ENCODE measurements at places on chromosomes 6 and 20. TPM values are rescaled to one million over a fixed set of nuclear protein-coding genes. Genes with fewer than 3 reads are reported as not detected.
A peak's percentile ranks its signal among the peaks of the same experiment; 100 is the strongest.

PCMT1 gene
- total RNA-seq: 80.0 TPM

TUBB1 gene
- not detected for total RNA-seq

HLA-DRA gene
- 25.8 TPM for total RNA-seq

SLC17A5 gene
- 9.3 TPM for total RNA-seq

C6orf132 gene
- 0.08 TPM for total RNA-seq

DNA sequence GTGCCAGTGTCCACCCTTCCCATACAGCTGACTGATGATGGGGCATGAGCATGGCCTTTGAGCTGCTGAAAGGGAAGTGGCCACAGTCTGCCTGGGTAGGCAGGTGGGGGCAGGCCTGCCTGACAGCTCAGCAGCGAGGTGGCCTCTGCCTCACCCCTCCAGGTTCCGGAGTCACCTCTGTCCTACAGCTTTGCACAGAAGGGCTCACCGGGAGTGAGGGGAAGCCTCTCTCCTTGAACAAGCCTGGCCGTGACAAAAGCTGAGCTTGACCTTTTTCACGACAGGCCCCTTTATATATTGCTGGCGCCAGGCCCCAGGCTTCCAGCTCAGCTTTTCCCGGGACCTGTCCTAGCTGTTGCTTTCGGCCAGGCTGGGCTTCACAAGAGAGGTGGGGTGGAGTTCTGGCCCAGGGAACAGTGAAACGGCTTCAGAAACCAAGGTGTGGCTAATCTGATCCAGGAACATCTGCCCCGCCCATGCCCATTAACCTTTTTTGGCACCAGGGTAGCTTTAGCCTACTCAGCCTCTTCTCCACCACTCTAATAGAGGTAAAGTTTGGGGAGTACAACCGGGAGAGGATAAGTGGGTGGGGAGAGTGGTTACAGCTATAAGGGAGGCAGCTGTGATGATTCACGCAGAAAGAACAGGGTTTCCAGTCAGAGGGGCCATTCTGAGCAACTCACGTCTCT is 42.9 kb downstream of the C6orf132 start:
- no peak for DNase-seq
- no peak overlapping the region for H3K27ac ChIP-seq
- no peak overlapping the region for H3K4me3 ChIP-seq
- H3K4me1 ChIP-seq: peaks cover 19% of the 10 kb centered on the region
- H3K36me3 ChIP-seq: no peaks in the 10 kb centered on the region
- no peaks in the 10 kb centered on the region for H3K27me3 ChIP-seq

GRCh38 chr6:83976871-83977270 is 56.7 kb upstream of the MRAP2 start:
- H3K4me1 ChIP-seq: no peaks in the 10 kb centered on the region
- peaks cover 3% of the 10 kb centered on the region for H3K27me3 ChIP-seq
- no peak for DNase-seq

DNA sequence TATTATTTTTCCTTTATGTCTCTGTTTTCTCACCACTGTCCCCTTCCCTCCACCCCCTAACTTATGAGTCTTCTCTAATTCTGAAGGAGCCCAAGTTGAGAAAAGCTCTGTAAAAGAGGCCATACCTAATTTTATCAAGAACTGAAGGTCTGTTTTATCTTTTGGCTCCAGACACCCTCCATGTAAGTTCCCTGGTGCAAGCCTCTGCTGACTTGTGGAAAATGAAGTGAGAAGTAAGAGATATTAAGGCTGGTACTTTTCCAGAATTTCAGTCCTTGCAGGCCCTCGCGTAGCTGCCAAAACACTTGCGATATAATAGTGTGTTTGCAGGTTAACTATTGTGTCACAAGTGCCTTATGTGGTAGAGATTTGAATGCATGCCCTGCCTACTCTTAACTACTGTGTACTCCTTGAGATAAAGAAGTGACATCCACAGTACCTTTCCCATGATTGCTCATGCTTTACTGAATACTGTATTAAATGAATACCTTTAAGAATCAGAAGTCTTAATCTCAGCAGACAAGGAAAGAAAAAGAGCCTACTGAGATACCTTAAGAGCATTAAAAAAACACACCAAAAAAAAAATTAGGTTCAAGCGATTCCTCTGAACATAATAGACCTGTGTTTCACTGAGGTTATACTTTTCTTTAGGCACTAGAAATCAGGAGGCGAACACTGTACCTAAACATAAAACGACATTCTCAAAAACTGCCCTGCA is 143.6 kb upstream of the ZNF184 start:
- H3K36me3 ChIP-seq: no peaks in the 10 kb centered on the region
- peaks cover 50% of the 10 kb centered on the region for H3K27me3 ChIP-seq
- DNase-seq: no peak
- H3K27ac ChIP-seq: no peak overlapping the region

- H3K36me3 ChIP-seq: no peaks in the 10 kb centered on the region
- peaks cover 34% of the 10 kb centered on the region for H3K27me3 ChIP-seq
- no peak overlapping the region for H3K4me3 ChIP-seq
- no peak for DNase-seq
- H3K27ac ChIP-seq: no peak overlapping the region
These were observed 16.9 kb upstream of the FOXC1 start for GRCh38 chr6:1592852-1593251.

DNA sequence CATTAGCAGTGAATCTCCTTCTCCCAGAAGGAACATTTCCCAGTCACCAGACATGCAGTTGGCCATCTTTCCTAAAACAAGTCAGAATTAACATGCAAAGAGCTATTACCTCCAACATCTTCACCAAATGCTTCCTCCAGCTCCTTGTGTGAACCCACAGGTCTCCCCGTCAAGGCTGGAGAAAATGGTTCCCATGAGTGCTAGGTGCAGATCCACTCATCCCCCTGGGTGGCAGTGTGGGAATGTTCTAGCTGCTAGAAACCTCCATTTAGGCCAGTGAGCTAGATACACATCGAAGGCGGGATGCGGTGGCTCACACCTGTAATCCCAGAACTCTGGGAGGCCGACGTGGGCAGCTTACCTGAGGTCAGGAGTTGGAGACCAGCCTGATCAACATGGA is 603.9 kb upstream of the SLC35B3 start:
- no peak for DNase-seq
- H3K4me1 ChIP-seq: no peaks in the 10 kb centered on the region
- no peaks in the 10 kb centered on the region for H3K36me3 ChIP-seq
- H3K27ac ChIP-seq: no peak overlapping the region
- no peak overlapping the region for H3K4me3 ChIP-seq

- H3K27ac ChIP-seq: peak within 1 kb of the TSS; percentile 91
- DNase-seq: peak; percentile 84
- H3K27me3 ChIP-seq: peaks cover 24% of the 10 kb centered on the region
These were observed at the start of gene FBXL4 for GRCh38 chr6:98947411-98948292. Gene FBXL4, minus strand, starts transcription at chr6:98947946. Its CDS starts 20,958 bp downstream, at chr6:98926988.

- H3K27ac ChIP-seq: no peak overlapping the region
- H3K4me1 ChIP-seq: no peaks in the 10 kb centered on the region
- no peak overlapping the region for H3K4me3 ChIP-seq
- H3K27me3 ChIP-seq: no peaks in the 10 kb centered on the region
- H3K36me3 ChIP-seq: no peaks in the 10 kb centered on the region
These were observed 499.9 kb downstream of the TFAP2A start for GRCh38 chr6:9914951-9915350.

DNA sequence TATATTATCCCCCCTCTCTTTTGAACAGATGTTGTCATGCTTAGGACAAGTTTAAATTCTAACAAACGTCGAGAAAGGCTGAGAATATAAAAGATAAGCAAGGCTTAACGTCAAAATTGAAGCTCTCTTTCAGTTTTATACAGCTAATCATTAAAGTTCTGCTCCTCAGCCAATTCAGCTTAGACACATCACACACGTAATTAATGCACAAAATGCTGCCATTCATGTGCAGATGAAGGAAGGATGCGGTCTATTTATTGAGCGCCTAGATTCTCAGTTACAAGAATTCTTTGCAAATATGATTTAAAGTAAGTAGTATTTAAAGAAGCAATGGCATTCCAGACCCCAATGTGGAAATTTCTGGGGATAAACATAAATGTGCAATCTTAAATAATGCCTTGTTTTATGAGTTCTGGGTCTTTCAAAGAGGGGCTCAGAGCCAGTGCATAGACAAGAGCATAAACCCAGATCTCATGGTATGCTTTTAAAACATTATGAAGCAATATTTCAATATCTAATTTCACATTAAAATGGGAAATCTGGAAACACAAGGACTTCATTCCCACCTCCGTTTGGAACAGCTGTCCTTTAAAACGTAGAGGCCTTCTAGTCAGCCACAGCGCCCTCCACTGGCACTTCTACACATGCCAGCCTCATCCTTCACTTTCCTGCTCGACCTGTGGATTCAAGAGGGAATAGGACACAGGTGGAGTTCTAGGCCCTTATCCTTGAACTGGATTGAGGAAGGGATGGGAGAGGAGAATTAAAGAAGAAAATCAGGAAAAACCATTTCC is 85.8 kb downstream of the LYRM4 start:
- peak overlapping the region; percentile 74 for H3K4me3 ChIP-seq
- DNase-seq: peak; percentile 43
- H3K4me1 ChIP-seq: peaks cover 53% of the 10 kb centered on the region
- no peaks in the 10 kb centered on the region for H3K36me3 ChIP-seq

- no peaks in the 10 kb centered on the region for H3K4me1 ChIP-seq
- no peaks in the 10 kb centered on the region for H3K36me3 ChIP-seq
- no peak for DNase-seq
- H3K27me3 ChIP-seq: no peaks in the 10 kb centered on the region
These were observed 214.4 kb downstream of the EYA2 start for GRCh38 chr20:47108994-47109393.

- H3K36me3 ChIP-seq: peaks cover 32% of the 10 kb centered on the region
- H3K27ac ChIP-seq: no peak overlapping the region
- peaks cover 5% of the 10 kb centered on the region for H3K4me1 ChIP-seq
- no peak for DNase-seq
- no peak overlapping the region for H3K4me3 ChIP-seq
These were observed 12.4 kb upstream of the C20orf204 start for GRCh38 chr20:64023361-64024140.

- peak within 1 kb of the TSS; percentile 95 for H3K27ac ChIP-seq
- H3K4me1 ChIP-seq: peaks cover 43% of the 10 kb centered on the region
- H3K27me3 ChIP-seq: peaks cover 5% of the 10 kb centered on the region
- DNase-seq: peak; percentile 98
- H3K4me3 ChIP-seq: peak within 1 kb of the TSS; percentile 97
These were observed at the start of gene APMAP for GRCh38 chr20:24992487-24993205. Gene APMAP, minus strand, starts transcription at chr20:24992751. Its CDS starts 63 bp downstream, at chr20:24992688.

DNA sequence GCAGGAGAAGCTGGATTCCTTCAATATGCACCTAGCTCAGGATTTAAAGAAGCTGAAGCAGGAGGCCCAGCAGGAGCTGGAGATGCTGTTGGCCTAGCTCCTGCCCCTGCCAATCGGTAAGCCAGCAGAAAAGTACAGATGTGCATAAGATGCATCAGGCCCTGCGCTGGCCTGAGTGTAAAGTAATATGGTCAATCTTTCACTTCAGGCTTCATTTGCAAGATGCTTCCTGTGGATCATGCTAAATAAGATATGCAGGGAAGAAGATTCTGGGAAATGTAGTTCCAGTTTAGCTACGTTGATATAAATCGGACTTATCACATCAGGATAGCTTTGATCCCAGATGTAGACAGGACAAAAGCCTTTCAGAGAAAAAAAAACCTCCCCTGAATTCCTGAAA is 100.3 kb downstream of the GJA1 start:
- H3K4me1 ChIP-seq: no peaks in the 10 kb centered on the region
- no peaks in the 10 kb centered on the region for H3K36me3 ChIP-seq
- DNase-seq: no peak

- no peak for DNase-seq
- H3K27ac ChIP-seq: no peak overlapping the region
- peaks cover 24% of the 10 kb centered on the region for H3K4me1 ChIP-seq
- peaks cover 44% of the 10 kb centered on the region for H3K36me3 ChIP-seq
- H3K4me3 ChIP-seq: no peak overlapping the region
These were observed 16.9 kb downstream of the SERINC1 start for GRCh38 chr6:122454673-122455072.

DNA sequence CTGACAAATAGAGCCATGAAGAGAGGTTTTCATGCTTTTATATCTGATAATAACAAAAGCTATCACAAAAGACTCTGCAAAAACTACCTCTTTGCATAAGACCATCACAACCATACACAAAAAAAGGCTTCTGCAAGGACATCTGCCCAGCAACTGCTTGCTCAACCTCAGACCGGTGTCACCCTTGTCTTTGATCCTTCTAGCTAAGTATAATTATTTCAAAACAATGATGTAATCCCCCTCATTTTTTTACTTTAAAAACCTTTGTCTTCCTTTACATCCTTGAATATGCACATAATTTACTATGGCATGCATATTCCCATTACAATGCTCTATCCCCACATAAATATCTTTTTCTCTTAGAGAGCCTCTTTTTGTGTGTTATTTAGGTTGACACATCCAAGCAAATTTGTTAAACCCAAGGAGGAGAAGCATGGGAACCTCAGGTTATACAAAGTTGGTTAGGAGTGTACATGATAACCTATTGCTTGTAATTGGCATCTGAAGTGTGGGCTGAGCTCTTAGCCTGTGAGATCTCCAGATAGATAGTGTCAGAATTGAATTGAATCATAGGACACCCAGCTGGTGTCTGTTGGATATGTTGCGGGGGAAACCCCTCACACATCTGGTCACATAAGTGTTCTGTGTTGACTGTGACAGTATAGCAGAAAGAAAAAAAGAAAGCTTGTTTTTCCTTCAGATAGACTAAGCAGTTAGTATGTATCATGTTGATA is 20.7 kb upstream of the CGA start:
- no peaks in the 10 kb centered on the region for H3K36me3 ChIP-seq
- no peaks in the 10 kb centered on the region for H3K4me1 ChIP-seq
- DNase-seq: no peak
- no peak overlapping the region for H3K4me3 ChIP-seq

- DNase-seq: peak; percentile 78
- H3K27me3 ChIP-seq: no peaks in the 10 kb centered on the region
- H3K27ac ChIP-seq: peak within 1 kb of the TSS; percentile 96
These were observed at the start of gene TAGAP for GRCh38 chr6:159044899-159045727. Gene TAGAP, minus strand, starts transcription at chr6:159044991. Its CDS starts 845 bp downstream, at chr6:159044146.

DNA sequence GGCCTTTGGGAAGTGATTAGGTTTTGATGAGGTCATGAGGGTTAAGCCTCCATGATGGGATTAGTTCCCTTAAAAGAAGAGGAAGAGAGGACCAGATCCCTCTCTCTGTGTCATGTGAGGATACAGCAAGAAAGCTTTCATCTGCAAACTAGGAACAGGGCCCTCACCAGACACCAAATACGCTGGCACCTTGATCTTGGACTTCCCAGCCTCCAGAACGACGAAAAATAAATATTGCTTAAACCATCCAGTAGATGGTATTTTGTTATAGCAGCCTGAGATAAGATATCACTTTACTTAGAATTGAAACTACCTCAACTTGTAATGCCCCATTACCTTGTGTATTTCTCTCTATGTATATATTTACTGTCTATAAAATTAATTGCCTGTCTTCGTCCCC is 65.4 kb upstream of the NNAT start:
- H3K27me3 ChIP-seq: peaks cover 14% of the 10 kb centered on the region
- no peak for DNase-seq
- H3K36me3 ChIP-seq: no peaks in the 10 kb centered on the region
- no peaks in the 10 kb centered on the region for H3K4me1 ChIP-seq
- H3K27ac ChIP-seq: no peak overlapping the region
